Vagina (tissue), 2 donors: ENCODE measurements at places on chromosomes 1 and 21.
A peak's percentile ranks its signal among the peaks of the same experiment; 100 is the strongest.

DNA sequence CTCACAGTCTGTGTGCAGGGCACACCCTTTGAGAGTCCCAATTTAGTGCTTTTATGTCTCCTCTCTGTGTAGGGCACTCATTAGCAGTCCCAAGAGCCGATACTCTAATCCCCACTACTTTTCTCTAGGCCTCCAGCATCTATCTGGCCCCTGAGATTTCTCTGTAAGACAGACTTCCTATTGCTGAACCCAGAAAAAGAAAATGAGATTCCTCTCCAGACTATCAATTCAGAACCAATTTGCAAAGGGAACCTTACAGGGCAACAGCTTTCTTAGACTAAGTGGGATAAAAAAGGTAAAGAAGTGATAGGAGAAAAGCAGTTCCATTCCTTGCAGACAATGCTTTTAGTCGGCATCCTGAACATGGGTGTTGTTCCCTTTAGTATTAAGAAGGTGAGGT lies 172.2 kb downstream of the EDEM3 start:
- no peak for DNase-seq

DNA sequence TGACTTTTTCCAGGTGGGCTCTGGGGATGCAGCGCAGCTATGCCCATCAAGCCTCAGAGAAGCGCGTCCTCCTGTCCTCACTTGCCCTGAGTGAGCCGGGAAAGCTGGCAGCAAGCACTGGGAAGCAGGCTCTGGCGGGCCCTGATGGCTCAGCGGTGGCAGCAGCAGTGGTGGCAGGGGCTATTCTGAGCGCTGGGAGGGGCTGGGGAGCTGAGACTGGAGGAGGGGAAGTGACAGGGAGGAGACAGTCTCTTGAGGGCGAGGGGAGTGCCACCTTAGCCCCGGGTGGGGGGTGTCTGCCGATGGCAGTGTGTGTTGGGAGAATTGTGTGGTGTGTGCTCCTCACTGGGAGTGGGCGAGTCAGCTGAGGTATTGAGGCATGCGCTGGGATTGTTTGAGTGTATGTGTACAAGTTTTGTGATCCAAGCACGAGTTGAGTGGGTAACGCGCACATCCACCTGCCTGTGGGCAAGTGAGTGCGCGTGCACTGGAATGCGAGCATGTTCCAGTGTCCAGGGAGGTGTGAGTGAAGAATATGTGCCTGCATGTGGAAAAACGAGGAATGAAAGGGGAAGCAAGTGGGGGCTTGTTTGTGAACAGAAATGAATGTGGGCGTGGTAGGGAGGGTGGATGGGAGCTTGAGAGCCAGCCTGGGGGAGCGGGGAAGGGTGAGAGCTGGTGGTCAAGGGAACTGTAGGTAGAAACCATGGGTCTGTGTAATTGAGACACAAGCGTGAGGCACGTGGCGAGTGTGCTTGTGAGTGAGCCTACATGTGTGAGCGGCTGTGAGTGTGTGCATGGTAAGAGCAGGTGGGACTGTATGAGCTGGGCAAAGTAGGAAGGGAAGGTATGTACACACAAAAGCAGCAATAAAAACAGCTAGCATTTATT lies 2.9 kb upstream of the FOXO6 start:
- peak; percentile 84 for DNase-seq

- DNase-seq: no peak
Observed at GRCh38 chr1:32903991-32904785, 3.0 kb upstream of the TMEM54 start.

GRCh38 chr1:31181515-31182343 lies 58.0 kb downstream of the NKAIN1 start:
- DNase-seq: no peak

- DNase-seq: no peak
Observed at GRCh38 chr21:29638138-29638537, 301.7 kb downstream of the GRIK1 start.

- DNase-seq: no peak
Observed at GRCh38 chr1:203036135-203036534, 9.8 kb downstream of the PPFIA4 start.

- no peak for DNase-seq
Observed at GRCh38 chr1:153616144-153616916, at the start of gene S100A14. Gene S100A14, minus strand, starts transcription at chr1:153616325. Its CDS starts 467 bp downstream, at chr1:153615858.

DNA sequence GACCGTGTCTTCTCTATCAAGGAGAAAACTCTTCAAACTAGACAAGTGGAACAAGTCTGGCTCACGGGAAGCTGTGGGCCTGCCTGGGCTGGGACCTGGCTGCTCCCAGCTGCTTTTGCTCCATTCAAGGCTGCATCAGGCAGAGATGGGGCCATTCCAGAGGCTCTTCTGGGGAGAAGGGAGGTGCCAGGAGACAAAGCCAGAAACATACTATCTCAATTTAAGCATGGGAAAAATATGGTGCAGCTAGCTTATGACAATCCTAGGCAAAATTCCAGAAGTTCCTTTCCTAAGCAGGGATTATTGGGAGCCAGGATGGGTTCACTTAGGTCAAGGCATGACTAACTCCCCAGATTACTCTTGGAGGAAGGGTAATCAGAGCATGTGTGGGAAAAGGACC lies 90.8 kb upstream of the SLC2A1 start:
- DNase-seq: no peak

DNA sequence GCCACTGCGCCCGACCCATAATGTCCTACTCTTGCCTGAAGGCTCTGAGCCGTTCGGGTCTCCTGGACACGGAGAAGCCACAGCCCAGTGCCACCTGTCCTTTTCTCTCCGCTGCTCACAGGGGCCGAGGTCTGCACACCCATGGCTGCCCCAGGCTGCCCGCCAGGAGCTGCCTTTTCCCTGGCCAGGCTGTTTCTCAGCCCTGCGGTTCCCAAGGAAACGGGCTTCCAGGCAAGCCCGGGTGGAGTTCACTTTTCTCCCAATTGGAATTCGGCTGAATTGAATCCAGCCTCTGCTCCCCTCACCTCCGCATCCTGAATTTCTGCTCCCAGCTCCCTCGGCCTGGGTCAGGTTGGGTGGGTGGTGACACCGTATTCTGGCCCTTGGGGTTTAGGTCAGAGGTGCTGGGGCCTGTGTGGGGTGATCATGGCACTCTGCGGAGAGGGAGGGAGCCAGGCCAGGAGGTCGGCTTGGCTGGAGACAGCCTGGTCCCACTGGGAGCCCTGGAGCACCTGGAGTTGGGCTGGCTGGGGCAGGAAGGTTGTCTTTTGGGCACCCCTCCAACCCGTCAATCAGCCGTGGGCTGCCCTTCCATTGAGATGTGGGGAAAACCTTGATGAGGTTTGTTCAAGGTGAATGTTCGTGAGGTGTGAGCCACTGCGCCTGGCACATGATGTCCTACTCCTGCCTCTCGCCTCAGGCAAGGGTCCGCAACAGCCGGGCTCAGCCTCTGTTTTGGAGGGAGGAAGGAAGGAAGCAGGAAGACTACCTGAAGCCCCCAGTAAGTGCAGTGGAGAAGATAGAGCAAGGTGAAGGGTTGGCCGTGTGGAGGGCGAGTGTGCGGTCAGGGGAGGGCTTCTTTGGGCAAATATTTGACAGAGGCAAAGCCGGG lies 25.1 kb downstream of the RRP1 start:
- no peak for DNase-seq

- no peak for DNase-seq
Observed at GRCh38 chr1:180505732-180506335, 3.5 kb upstream of the ACBD6 start.

DNA sequence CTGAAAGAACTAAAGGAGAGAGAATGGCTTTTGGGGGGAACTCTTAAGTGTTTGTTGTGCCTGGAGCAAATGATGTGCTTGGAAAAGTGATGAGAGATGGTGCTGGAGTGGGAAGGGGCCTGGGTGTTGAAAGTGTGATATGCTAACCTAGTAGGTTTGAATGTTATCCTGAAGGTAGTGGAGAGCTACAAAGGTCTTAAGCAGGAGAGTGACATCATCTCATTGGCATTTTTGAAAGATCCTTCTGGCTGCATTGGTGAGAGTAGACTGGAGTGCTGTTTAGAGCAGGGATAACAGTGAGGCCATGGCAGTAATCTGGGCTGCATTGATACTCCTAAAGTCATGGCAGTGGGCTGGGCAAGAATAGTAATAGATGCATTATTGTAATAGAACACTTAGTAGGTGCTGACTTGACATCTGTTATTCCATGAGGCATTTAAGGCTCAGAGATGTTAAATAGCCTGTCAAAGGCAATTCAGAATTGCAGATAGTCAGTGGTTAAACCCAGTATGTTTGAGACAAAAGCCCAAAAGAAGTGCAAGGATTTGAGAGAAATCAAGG lies 44.5 kb downstream of the MDM4 start:
- DNase-seq: no peak

DNA sequence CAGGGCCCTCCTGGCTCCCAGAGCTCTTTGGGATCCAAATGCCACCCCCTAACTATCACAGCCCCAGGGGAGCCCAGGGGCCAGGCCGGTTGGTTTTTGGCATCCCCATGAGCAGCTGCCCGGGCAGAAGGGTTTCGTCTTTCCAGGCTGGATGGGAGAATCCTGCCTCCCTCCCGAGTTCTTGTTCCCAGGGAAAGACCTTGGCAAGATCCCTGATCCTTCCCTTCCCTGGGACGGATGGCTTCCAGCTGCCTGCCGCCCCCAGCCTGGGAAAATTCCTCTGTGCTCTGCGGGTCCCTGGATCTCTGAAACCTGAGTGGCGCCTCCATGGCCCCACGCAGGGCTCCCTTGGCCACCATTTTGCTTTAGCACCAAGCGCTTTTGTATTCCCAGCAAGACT lies 55.6 kb downstream of the TAS1R2 start:
- no peak for DNase-seq

DNA sequence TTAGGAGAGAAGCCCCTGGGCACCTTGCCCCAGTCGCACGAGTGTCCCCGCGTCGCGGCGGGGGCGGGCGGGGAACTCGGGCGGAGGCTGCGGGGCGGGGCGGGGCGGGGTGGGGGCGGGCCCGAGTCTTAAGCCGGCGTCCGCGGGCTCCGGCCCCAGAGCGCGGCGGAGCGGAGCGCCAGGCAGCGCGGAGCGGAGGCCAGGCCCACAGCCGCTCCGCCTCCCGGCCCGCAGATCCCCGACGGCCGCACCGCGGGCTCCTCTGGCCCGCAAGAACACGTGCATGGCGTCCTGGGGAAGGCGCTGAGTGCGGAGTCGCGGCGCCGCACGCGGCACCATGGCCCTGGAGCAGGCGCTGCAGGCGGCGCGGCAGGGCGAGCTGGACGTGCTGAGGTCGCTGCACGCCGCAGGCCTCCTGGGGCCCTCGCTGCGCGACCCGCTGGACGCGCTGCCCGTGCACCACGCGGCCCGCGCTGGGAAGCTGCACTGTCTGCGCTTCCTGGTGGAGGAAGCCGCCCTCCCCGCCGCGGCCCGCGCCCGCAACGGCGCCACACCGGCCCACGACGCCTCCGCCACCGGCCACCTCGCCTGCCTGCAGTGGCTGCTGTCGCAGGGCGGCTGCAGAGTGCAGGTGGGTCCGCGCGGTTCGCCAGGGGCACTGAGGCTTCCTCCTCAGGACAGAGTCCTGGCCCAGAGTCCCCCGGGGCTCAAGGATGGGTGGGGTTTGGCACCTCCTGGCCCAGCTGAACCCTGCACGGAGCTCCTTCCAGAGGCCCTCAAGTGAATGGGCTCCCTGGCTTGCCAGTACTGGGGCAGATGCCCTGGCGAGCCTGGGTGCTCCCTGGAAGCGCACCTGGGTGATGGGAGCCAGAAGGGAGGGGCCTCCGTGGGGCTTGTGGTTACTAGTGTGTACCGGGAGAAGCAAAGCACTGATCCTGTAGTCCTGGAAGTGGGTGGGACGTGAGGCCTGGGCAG lies at the start of gene ESPN:
Gene ESPN (plus strand): TSS at position 158 of the 975 bp plus-strand sequence. CDS start 180 bp downstream, at position 338.
- DNase-seq: no peak

DNA sequence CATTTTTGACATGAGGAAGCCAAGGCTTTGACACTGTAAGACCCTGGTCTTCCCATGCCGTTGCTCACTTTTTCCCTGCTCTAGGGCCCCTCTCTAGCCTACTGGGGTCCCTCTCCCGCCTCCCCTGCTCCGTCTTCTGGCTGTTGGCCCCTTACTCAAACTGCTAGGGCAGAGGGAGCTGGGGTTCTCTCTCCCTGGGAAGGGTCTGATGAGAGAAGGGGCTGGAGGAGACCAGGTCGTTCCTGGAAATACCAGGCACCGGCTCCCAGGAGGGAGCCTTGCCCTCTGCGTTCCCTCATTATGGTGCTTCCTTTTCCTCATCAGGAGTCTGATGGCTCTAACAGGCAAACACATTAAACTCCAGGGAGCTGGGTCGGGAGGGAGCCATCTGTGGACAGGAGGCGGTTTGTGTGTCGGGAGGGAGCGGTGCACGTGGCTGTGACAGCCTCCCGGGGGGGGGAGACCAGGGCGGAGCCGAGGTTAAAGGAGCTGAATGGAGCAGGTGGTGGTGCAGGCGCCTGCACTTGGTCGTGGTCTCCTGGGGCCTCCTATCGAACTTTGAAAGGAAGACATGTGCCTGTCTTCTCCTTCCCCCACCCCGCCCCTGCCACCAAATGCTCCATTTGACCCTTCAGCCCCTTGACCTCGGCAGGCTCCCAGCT lies 35.4 kb upstream of the LHX4 start:
- DNase-seq: no peak

GRCh38 chr1:53431805-53432565 lies 27.2 kb upstream of the DMRTB1 start:
- DNase-seq: no peak

GRCh38 chr21:43716376-43717165 lies 2.4 kb upstream of the PDXK start:
- DNase-seq: no peak

- DNase-seq: no peak
Observed at GRCh38 chr1:232534552-232535517, 95.1 kb downstream of the SIPA1L2 start.

DNA sequence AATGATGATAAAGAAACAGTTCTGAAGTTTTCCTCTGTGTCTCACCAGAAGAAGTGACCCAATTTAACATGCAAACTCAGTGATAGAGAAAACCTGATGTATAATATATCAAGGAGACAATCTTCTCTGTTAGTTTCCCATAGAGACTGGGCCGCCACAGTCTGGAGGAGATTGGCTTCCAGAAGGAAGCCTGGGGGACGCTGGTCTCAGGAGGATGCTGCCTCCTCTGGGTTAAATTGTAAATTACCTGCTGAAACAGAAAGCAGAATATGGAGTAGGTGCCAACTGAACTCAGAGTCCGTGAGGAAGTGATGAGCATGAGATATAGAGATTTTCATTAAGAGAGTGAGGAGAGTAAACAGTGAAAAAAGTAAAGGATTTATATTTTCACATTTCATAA lies 15.8 kb downstream of the OR14I1 start:
- DNase-seq: no peak

- no peak for DNase-seq
Observed at GRCh38 chr21:26130249-26130881, 40.2 kb downstream of the APP start.

DNA sequence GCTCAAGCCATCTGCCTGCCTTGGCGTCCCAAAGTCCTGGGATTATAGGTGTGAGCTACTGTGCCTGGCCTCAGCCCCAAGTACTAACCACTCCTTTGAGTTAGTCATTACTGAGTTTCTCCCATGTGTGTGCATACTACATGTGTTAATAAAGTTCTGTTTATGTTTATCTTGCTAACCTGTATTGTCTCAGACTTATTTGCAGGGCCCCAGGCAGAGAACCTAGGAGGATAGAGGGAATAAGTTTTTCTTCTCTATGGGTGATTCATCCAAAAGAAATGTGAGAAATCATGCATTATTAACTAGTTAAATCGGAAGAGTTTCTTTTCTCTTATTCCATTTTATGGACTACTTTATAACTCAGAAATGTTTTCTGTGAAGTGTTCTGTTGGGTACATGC lies 203.9 kb upstream of the CACYBP start:
- no peak for DNase-seq

GRCh38 chr1:51735746-51736254 lies 118.9 kb downstream of the OSBPL9 start:
- DNase-seq: no peak

- DNase-seq: no peak
Observed at GRCh38 chr1:208683141-208683540, 439.0 kb upstream of the PLXNA2 start.
